ENCODE measurements at places on chromosomes 13 and 19. TPM values are rescaled to one million over a fixed set of nuclear protein-coding genes. Genes with fewer than 3 reads are reported as not detected.

SULT2A1 gene
- not detected for total RNA-seq

ZNF419 gene
- 10.7 TPM for total RNA-seq

DNA sequence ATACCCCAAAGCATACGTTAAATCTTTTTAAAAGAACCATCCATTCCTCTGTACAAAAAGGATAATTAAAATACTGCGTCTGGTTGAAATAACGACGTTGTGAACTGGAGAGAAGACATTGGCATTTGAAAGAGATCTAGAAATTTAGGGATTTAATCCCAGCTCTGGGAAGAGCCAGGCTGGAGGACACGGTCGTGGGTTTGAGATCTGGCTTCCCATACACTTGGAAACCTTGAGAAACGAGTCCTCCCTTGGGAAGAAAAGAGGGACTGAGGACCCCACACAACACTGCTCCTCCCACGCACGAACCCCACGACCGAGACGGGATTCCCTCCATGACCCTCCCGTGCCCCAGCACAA is 625 bp downstream of the ZNF709 start:
- no peak for DNase-seq

GRCh38 chr13:58452123-58452623 is 820.6 kb downstream of the PCDH17 start:
- no peak for DNase-seq

GRCh38 chr13:75978818-75979217 is 342.7 kb downstream of the LMO7 start:
- no peak for DNase-seq

DNA sequence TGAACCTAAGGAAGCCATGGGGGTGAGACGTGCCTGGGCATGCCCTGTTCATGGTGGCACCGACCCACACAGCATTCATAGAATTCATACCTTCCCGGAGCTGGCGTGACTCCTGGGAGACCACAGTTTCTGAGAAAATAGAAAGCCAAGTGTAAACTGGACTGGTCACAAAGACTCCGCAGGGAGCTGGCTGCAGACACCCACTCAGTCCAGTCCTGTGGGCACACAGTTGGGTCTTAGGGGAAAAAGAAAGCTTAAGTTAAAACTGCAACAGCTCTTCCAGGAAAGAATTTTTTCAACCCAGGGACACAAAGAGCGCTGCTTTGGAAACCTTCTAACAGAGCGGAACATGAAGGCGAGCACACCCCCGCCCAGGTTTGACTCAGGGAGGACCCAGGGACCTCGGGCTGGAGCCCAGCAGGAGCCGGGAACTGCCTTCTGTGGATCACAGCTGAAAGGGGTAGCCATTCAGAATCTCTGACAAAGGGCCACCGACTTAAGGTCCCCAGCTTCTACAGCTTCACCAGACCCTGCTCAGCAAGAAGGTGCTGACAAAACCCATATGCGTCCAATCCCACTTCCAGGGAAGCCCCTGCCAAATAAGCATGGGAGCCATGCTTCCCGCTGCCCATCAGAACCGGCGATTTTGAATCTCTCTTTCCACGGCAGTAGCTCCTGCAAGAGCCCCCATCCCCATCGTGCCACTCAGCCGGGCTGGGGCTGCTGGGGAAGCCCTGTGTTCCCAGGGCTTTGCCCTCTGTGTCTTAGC is 183.7 kb downstream of the COL4A1 start:
- DNase-seq = no peak

GRCh38 chr19:1445932-1446712 is 3.8 kb upstream of the APC2 start:
- no peak for DNase-seq

DNA sequence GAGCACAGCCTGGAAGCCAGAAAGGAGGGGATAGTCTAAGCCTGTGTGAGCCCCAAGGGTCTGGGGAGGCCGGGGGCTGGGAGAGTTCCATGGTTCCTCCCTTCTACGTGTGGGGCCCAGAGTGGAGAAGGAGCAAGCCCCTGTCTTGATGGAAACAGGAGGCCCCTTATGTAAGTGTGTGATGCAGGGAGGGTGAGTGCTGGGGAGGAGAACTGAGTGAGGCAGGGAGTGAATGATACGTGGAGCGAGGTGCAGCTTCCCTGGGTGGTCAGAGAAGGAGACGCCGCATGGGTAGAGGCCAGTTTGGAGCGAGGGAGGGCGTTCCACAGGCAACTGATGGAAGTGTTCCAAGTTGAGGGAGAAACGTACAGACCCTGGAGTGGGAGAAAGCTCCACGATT is 16.0 kb downstream of the MAG start:
- no peak for DNase-seq

MBD3L3 gene
- total RNA-seq = not detected

- DNase-seq = no peak
These were observed 225.2 kb upstream of the TMTC4 start for GRCh38 chr13:100899720-100900316.

LRG1 gene
- total RNA-seq = not detected

- DNase-seq = no peak
These were observed 344.1 kb upstream of the TSHZ3 start for GRCh38 chr19:31693131-31693932.

GRCh38 chr13:25771641-25772478 is 280.0 kb downstream of the SHISA2 start:
- DNase-seq = no peak

PRX gene
- 1.1 TPM for total RNA-seq

PCSK4 gene
- total RNA-seq = 5.4 TPM

DNA sequence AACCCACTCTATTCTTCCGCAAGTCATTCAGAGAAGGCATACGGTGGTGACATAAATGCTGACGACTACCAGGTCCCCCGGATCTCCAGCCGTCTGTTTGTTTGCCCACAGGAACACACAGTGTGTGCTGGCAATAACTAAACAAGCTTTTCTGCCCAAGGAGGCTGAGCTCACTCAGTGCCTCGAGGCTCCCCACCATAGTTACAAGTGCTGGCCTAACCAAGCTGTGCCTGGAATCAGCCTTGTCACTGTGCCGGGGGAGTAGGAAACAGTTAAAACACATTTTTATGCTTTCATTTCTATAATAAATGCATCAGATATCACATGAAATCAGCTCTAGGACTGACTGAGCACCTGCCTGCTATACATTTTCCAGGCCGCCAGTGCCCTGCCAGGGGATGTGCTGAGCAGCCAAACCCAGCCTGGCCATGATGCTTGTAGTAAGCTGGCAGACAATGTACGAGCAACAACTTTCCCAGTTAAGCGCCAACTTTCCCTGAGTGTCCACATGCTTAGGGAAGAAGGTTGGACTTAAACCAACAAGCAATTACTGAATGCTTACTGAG is 28.1 kb downstream of the BRD4 start:
- no peak for DNase-seq

- DNase-seq = no peak
These were observed 595 bp downstream of the XAB2 start for GRCh38 chr19:7628589-7629311.

DNA sequence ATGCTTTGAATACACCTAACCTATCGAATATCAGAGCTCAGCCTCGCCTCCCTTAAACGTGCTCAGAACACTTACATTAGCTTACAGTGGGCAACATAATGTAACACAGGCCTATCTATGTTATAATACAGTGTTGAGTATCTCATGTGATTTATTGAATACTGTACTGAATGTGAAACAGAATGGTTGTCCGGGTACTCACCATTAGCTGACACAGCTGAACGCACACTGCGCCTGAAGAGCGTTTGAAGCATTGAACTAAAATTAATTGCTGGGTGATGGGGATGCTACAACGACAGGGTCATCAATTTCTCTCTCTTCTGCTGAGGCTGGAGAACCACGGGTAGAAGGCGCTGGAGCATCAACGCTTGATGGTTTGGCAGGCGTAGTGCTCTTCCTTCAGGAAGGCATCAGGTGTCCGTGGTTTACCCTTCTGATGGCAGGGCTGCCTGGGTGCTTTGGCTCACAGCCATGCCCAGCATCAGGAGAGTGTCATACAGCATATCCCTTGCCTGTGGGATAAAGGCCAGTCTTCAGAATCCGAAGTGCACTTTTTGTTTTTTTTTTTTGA is 46.9 kb upstream of the UBE2L5 start:
- DNase-seq = no peak

DNA sequence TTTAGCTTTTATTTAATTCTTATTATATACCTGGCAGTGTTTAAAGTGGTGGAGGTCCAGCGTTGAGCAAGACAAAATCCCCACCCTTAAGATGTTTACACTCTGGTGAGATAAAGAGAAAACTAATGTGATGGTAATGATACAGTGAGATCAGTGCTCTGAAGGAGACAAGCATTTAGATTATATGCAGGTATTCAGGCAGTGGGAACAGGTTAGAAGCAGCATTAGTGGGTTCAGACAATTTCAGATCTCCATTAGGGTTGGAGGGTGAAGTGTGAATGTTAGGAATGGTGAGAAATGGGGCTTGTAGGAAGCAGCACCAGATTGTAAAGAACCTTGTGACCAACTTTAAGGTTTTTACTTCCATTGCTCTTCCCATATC is 39.0 kb downstream of the PIBF1 start:
- DNase-seq = no peak

ATCAY gene
- total RNA-seq = not detected

DNA sequence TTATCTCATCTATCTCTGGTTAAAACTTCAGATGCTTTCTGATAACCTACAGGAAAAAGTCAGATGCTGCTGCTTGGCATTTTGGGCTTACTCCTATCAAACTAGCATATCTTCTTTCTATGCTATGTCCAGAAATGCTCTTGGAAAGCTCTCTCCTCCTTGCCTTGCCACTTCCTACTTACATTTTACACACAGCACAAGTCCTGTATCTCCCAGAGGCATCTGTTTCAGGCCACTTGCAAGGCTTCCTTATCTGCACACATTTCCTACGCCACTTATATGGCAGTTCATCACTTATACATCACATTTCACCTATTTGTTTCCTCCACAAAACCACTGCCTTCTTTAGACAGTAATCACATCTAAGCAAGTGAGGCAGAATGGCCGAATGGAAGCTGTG is 220.3 kb downstream of the DNAJC15 start:
- DNase-seq = no peak

PSG3 gene
- not detected for total RNA-seq

DNA sequence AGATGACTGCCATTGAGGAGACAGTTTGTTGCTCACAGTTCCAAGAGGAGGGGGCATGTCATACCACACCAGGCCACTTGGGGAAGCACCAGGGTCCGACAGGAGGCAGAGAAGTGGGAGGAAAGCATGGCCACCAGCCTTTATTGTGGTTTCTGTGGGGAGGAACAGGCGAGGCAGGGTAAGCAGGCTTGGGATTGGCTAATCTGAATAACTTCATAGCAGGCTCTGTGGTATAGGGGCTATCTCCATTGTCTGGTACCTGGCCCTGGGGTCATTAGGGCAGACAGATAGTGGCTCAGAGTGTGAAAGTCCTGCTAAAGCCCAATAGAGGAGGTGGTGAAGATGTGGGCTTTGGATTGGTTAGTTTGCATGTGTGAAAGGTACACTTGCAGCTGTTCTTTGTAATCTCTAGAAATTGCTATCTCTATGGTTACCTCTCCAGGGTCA is 35.5 kb downstream of the CBY2 start:
- DNase-seq = no peak

DNA sequence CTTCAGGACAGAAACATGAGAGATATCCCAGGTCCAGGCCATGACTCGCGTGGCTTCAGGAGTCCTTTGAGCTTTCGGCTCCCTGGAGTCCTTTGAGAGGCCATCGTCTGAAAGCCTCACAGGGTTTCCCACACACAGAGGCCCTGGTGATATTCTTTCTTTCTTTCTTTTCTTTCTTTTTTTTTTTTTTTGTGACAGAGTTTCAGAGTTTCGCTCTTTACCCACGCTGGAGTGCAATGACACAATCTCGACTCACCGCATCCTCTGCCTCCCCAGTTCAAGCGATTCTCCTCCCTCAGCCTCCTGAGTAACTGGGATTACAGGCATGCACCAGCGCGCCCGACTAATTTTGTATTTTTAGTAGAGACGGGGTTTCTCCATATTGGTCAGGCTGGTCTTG is 5.5 kb downstream of the SIN3B start:
- DNase-seq = no peak

MYH14 gene
- total RNA-seq = not detected

DNA sequence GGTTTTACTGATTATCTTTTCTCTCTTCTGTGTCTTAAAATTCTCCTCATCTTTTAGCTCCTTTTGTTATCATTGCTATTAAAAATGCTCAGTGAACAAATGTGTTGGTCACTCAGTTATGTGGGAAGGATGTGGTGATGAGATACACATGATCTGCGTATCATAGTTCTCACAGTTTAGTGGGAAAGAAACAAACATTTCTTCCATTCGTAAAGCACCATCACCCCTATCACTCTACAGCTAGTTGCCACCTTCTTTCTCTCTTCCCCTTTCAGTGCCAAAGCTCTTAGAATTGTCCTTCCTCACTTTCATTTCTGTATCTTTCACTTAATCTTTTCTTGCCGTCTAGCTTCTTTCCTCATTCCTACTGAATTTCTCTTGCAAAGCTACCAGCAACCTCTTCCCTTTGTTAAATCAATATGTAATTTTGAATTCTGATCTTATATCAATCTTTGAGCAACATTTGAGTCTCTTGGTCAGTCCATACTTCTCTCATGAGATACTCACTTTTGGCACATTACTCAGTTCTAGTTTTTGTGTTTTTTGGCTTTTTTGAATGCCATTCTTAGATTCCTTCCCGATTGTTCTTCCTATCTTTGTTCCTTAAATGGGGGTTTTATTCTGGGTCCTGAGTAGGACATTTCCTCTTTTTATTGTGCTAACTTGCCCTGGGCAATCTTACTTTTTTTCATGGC is 122.3 kb downstream of the PCCA start:
- DNase-seq = no peak

- no peak for DNase-seq
These were observed 89.7 kb downstream of the FRY start for GRCh38 chr13:32121316-32121715.

NUP62 gene
- 18.2 TPM for total RNA-seq

GRCh38 chr13:43232144-43232872 is 208.9 kb downstream of the DNAJC15 start:
- DNase-seq = no peak

DNA sequence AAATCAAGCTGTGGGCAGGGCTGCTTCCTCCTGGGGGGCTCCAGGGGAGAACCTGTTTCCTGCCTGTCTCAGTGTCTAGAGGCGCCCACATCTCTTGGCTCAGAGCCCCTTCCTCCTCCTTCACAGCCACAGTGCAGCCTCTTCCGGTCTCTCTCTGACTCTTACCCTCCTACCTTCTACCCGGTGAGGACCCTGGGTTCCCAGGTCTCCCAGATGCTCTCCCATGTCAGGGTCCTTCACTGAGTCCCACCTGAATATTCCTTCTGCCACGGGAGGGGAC is 153.1 kb downstream of the KDM4B start:
- DNase-seq = no peak
